ENCODE measurements at places on chromosomes 2 and 18. TPM values are rescaled to one million over a fixed set of nuclear protein-coding genes. Genes with fewer than 3 reads are reported as not detected.

GRCh38 chr2:53750041-53750768, 17.4 kb upstream of the CHAC2 start:
- DNase-seq = no peak

DNA sequence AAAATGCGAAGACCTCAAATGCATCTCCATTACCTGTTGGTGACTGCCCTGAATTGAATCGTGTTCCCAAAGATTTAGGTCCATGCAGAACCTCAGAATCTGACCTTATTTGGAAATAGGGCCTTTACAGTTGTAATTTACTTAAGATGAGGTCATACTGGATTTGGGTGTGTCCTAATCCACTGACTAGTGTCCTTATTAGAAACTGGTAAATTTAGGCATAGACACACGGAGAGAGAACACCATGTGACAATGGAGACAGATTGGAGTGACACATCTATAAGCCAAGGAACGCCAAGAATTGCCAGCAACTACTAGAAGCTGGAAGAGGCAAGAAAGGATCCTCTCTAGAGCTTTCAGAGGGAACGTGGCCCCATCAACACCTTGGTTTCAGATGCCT, 203.1 kb downstream of the SMAD2 start:
- DNase-seq = no peak

DNA sequence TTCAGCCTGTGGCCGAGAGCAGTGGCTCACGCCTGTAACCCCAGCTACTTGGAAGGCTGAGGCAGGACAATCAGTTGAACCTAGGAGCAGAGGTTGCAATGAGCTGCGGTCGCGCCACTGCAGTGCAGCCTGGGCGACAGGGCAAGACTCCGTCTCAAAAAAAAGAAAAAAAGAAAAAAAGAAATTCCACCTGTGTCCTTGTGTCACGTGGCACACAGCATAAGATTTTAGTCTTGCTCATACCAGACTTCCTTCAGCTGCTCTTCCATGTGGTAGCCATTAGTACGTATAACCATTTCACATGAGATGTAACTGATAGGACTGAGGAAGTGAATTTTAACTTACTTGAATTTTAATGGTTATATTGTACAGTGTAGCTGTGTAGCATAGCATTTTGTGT, 4.0 kb downstream of the NOP58 start:
- peak; percentile 23 for DNase-seq

- no peak for DNase-seq
These were observed 369.8 kb downstream of the ARHGAP15 start for GRCh38 chr2:143499061-143499460.

- DNase-seq = peak; percentile 56
These were observed 64.0 kb upstream of the ZNF516 start for GRCh38 chr18:76558881-76559667.

DNA sequence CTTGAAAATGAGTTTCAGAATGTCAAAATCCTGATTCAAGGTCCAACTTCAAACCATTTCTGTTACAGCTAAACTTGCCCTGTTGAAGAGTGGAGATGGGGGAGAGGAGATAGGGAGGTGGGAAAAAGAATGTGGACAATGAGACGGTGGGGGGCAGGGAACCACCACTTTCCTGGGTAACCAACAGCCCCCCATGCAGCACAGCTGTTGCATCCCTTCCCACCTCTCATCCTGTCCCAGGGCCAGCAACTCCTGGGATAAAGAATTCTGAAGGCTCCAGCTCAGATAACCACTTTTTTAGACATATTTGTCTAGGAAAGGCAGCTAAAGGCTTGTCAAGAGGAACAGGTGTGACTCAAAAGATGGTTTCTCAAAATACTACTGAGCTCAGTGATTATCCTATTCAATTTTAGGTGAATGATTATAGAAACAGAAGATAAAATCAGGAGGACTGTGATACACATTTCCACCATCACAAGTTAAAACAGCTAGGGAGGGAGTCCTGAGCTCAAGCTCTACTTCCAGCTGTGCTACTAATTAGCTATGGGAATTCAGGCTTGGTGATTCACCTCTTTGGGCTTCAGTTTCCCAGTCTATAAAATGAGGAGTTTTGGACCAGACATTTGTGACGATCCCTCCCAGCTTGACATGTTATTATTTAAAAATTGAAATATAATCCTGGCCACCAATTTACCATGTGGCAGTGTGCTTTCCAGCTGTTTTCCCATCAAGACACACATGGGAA, 36.3 kb downstream of the HDHD2 start:
- DNase-seq = no peak

- DNase-seq = no peak
These were observed 824.0 kb upstream of the ID2 start for GRCh38 chr2:7857904-7858303.

DNA sequence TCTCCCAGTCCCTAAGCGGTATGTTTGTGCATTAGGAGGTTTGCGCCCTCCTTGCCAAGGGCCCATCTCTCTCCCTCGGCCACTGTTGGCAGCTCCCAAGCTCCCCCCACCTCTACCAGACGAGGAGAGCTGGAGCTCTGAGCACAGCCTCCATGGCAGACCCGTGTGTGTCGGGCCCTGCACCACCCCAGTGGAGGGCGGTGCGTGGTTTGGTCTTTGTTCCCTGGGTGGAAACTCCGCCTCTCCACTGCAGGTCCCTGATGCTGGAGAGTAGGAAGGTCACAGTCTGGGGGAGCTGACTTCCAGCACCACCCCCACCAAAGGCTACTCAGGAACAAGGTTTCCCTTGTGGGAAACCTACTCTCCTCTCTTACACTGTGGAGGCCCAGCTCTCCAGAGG, 162.6 kb upstream of the FHL2 start:
- no peak for DNase-seq

DNA sequence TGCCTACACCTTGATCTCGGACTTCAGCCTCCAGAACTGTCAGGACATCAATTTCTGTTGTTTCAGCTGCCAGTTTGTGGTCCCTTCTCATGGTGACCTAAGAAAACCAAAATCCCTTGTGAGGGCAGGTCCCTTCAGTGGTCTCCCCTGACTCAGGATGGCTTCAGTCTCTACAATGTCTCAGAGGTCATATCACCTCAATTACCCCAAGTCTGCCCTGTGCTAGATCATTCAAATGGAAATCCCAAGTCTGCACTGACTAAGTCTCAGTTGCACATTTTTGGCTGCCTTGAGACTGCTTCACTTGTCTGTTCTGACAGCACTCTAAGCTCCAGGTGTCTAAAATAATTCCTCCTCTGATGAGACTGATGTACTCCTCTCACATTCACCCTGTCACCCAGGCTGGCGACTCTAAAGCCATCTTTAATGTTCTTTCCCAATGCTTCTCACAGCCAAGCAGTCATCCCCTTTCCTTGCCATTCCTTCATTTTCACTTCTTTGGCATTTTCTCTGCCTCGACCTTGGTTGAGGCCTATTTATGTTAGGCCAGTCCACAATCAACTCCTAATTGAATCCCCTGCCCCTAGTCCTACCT, 470.8 kb downstream of the DLGAP1 start:
- DNase-seq = no peak

- DNase-seq = peak; percentile 35
These were observed 41.4 kb upstream of the EML4 start for GRCh38 chr2:42127425-42128424.

- DNase-seq = no peak
These were observed 5.6 kb downstream of the CPSF3 start for GRCh38 chr2:9428965-9429577.

DNA sequence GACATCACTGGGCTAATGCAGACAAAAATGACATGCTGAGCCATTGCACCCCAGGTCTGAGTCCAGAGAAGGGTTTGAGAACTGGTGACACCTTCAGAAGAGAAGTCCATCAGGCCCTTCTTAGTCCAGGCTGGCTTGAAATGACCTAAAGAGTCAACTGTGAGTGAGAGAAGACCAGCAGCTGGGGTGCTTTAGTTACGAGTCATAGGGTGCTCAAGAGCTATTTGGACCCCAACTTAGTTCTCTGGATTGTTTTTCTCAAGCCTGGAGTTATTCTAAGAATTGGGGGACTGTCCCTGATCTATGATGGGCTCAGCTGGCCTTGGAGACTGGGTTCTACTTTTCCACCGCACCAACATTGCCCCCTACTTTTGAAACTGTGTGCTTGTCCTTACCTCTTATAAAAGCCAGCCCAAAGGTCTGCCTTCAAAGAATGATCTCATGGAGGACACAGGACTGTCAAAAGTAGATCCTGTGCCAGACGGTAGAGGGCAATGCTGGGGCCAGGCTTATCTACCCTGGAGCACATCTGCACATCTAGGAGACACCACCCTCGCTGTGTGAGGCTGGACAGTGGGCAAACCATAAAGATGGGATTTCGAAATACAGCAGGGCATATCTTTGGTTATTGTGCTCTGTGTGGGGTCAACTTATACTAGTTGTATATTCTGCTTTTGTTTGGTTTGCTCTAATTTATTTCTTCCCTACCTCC, 333.0 kb upstream of the SLC14A2 start:
- DNase-seq = peak; percentile 30

- DNase-seq = no peak
These were observed 85.1 kb upstream of the HAAO start for GRCh38 chr2:42877511-42877910.

DNA sequence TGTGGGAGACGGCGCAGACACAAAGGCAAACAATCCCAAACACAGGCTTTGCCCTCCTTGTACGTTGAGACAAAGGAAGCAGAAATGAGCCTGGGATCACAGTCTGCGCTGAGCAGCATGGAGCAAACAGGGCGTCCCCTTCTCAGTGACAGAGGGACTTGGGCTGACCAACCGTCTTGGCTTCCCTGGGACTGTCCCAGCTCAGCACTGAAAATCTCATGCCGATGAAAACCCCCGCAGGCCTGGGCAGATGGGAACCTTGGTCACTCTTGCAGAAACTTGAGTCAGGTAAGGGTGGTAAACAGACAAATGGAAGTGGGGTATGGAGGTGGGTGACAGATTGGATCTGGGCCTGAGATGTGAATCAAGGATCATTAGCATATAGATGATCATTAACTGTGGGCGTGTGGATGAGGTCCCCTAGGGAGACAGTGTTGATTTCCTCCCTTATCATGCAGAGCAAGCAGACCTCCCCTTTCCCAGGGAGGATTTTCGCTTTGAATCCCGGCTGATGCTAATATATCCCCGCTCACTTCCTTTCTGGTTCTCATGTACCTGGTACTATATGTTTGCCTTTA, 19.1 kb upstream of the SH3BP4 start:
- DNase-seq = no peak

DNA sequence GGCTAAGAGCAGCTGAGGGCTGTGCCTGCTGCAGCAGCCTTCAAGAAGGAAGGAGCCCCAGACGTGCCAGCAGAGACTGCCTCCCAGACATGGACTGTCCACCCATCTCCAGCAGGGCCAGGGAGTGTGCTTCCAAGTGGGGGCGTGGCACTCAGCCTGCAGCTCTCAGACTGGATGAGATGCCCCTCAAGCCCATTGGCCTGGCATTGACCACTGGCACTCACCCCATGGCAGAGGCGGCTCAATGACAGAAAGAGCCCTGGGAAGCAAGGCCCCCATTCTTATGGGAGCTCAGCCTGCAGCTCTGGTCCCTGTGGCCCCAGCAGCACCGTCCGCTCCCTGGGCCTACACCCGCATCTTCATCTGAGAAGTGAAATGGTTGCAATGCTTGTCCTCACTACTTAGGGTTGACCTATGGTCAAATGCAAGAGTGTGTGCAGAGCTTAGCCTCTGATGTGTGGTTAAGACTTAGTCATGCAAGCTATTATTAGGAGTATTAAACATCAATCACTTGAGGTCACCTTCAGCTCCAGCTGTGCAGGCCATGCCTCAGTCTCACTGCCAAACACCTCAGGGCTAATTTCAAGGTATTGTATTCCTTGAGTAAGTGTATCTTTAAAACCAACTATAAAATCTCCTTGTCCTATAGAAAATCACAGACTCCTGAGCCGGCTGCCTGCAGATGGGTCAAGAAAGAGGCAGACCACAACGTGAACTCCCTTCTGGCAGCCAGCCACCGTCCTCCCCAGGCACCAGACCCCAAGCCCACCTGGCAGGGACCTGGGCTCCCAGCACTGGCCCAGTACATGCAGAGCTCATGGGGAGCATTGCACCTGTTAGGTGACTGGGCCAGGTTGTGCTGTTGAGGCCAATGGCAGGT, 194.8 kb downstream of the NDUFA10 start:
- DNase-seq = no peak

DNA sequence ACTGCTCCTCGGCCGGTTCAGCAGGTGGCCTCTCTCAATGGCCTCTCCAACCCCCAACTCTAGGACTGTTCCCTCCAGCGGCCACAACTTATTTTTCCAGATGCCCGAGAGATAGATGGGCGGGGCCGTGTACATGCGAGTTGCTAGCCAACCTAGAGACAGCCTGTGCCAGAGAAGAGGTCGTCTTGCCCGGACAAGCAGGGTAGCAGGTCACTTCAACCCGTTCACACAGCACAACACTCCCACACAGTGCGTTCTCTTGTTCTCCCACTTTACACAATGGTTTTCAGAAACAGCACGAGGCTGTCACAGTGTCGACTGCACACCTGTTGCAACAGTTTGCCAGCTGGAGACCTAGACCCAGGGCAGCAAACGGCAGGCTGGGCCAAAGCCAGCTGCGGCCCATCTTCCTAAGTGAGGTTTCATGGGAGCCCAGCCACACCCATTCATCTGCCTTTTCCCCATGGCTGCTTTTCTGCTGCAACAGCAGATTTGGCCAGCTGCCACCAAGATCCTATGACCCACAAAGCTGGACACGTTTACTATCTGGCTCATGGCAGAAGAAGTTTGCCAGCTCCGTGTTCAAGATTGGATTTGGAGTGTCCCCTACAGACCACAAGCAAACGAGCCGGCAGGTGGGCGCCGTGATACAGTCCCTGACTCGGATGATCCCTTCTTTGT, 7.3 kb upstream of the PRLH start:
- peak; percentile 86 for DNase-seq

- DNase-seq = no peak
These were observed 69.1 kb downstream of the LRP1B start for GRCh38 chr2:142061733-142062132.

DNA sequence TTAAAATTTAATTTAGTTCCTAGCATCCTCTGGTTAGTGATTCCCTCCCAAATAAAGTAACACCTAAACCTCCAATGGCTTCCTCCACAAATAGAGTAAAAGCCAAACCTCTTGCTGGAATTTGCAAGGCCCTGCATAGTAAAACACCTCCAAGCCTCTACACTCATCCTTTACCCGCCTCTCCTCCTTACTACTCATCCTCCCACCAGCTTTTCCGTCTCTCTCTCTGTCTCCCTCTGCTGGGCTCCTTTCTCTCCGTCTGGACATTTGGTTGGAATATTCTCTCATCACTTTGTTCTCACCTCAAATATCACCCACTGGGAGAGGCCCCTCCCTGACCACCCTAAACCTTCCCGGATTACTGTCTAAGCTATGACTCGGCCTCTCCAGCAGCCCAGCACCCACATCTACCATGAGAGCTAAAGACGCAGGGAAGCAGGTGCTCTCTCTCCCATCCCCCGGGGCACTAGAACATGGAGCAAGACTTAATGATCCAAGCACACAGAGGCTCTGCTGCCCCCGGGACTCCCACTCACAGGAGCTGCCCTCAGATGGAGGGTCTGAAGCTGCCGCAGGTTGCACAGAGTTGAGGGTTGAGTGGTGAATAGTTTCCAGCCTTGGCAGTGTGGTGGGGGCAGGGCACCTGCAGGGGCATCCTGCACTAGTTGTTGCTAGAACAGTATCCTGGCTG, 167.2 kb downstream of the FBXO15 start:
- peak; percentile 72 for DNase-seq

GRCh38 chr2:195662138-195662537, 5.1 kb downstream of the SLC39A10 start:
- DNase-seq = no peak

Gene SERTAD2
- total RNA-seq = 21.6 TPM

Gene ANKRD39
- 14.0 TPM for total RNA-seq

Gene KLHL30
- total RNA-seq = 0.27 TPM

Gene DSEL
- 19.0 TPM for total RNA-seq

Gene SERPINB7
- total RNA-seq = 2.6 TPM

Gene MFSD6
- 19.7 TPM for total RNA-seq

All from MCF 10A (cell line).